Skin of body (tissue), 3 donors: ENCODE measurements at places on chromosomes 6 and 20. TPM values are rescaled to one million over a fixed set of nuclear protein-coding genes. Genes with fewer than 3 reads are reported as not detected.

GRCh38 chr20:21640556-21640955 lies 64.9 kb upstream of the PAX1 start:
- peak; percentile 2 for DNase-seq

GRCh38 chr6:135703621-135704020 lies 147.9 kb upstream of the PDE7B start:
- DNase-seq, result no peak

GRCh38 chr6:11386323-11386722 lies 151.2 kb upstream of the TMEM170B start:
- no peak for DNase-seq

- no peak for DNase-seq
Measured at GRCh38 chr6:154056536-154056935, 17.5 kb downstream of the OPRM1 start.

GRCh38 chr6:63813566-63814120 lies 178.0 kb downstream of the PHF3 start:
- no peak for DNase-seq

GRCh38 chr20:57313230-57313629 lies 16.4 kb upstream of the SPO11 start:
- no peak for DNase-seq

DNA sequence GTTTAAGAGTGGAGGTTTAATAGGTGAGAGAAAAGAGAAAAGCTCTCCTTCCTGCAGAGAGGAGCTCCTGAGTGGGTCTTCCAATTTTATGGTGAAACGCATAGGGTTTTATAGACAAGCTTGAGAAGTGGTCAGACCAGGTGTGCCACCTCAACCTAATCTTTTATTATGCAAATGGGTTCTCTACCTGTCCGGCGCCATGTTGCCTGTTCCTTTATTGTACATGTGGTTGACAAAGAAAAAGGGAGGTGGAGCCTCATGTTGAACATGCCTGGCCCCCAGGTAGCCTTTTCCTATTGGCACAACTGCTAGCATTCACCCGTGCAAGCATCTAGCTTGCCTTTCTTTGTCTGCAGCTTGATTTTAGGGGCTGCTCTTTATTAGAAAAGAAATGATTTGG lies 115.9 kb upstream of the F13A1 start:
- DNase-seq, result no peak

DNA sequence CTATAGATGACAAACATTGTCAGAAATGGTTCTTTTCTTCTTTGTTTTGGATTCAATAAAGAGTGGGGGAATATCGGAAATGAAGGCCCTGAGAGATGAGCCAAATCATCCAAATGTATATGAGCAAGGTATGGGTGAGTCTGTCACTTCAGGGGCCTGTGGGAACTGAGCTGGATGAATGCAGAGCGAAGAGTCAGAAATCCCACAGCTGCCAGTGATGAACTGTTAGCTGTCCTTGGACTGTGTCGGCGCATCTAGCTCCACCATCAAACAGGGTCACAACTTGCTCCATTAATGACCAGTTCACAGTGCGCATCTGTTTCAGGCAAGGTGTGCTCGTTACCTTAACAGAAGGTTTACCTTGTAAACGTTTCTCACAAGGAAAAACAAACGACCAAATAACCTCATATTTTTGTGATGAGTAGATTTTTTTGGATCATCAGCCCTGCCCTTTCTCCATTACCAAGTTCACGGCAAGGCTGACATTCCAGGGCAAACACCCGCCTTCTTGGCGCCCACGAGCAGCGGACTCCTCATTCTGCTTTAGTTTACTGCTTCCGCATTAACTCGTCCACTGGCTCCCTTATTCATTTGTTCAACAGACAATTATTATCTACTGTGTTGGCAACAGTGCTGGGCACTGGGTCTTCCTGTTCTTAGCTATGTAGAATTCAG lies 15.0 kb upstream of the CCN6 start:
- DNase-seq, result no peak

- DNase-seq, result no peak
Measured at GRCh38 chr6:82396964-82397751, 33.5 kb downstream of the TPBG start.

DNA sequence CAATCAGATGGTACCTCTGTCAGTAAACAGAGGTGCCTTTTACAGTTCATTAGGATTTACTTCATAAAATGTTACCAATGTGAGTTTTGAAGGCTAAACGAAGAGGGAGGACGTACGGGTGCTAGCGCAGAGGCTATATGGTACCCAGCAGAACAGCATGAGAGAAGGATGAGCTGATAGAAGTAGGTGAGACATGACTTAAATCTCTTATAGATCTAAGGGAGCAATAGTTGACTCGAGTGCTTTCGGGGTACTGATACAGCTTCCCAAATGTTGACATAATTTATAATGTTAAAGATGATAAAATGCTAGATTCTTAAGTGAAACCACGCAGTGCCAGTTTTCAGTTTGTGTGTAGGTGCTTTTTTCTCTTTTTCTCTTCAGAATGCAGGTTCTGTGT lies 72.6 kb downstream of the HIVEP1 start:
- no peak for DNase-seq

GRCh38 chr6:111984081-111984480 lies 69.8 kb upstream of the CCN6 start:
- DNase-seq, result no peak

- no peak for DNase-seq
Measured at GRCh38 chr20:49540687-49541435, 27.1 kb downstream of the PTGIS start.

DNA sequence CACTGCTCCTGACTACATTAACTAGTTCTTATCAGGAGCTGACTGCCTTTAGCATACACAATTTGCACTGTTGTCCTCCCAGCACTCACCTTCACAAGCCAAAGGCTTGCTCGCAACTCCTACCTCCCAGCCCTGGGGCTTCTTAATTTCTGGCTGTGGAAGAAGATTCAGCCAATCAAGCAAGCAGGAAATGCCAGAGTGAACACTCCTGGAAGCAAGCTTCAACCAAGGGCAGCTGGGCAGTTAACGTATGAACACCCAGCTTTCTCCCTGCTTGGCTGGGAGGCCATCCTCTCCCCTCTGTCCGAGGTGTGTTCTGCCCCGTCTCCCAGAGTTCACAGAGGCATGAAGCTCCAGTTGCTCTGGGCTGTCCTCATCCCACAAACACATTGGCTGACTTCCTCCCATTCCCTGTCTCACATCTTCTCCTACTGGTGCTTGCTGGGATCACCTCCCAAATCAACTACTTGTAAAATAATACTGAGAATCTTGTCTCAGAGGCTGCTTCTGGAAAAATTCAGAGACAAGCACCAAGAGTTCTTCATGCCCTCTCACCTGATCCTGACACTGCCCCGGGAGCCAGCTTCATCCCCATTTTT lies 15.3 kb upstream of the SRSF6 start:
- no peak for DNase-seq

DNA sequence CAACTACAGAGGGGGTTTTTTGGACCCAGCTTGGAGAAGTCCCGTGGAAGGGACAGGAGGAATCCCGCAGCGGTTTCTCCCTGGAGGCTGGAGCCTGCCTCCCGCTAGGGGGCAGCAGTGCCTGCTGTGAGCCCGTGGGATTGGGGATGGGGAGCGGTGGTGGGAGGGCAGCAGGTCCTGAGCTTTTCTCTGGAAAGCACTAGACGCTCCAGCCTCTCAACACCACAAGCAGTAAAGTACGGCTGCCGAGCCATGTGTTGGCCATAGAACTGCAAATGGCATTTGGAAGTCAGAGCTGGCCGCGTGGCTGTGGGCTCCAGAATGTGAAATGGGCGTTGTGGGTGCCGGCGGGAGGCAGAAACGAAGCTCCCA lies 47.8 kb downstream of the GMPR start:
- DNase-seq, result no peak

EDN3 gene
- total RNA-seq, result 12.4 TPM

NCR2 gene
- total RNA-seq, result not detected

BAK1 gene
- total RNA-seq, result 7.0 TPM

HRH3 gene
- 0.10 TPM for total RNA-seq

SLC44A4 gene
- total RNA-seq, result 0.10 TPM
